Activated CD4-positive, alpha-beta T cell treated with anti-CD3 and anti-CD28 coated beads, Interleukin-2, amount 50 U/mL, for 24 hours (primary cell): ENCODE measurements at places on chromosomes 16 and 17.

- DNase-seq: no peak
These were observed 73.8 kb downstream of the XYLT1 start for GRCh38 chr16:17396762-17397498.

GRCh38 chr17:31321966-31322365 is 544 bp upstream of the EVI2A start:
- DNase-seq: no peak

DNA sequence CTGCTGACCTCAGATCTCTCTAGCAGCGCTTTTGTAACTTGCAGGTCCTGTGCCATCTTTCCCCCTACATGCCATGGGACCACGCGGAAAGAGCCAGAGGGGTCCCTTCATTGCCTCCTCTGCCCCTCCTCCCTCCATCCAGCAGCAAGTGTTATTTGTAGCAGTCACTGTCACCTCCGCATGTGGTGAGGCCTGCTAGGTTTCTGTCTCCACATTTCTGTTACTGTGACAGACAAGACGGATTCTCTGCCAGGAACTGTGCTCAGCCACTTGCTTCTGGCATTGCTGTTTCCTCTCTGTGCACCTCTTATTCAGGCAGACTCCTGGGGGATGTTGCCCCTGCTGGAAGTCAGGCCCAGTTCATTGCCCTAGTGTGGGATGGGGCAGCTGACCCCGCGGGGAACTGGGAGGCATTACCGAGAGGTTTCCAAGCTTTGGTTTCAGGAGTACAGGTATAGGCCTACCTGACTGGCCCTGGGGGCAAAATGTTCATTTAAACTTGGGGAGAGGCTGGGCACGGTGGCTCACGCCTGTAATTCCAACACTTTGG is 61.2 kb downstream of the RAB11FIP4 start:
- no peak for DNase-seq

DNA sequence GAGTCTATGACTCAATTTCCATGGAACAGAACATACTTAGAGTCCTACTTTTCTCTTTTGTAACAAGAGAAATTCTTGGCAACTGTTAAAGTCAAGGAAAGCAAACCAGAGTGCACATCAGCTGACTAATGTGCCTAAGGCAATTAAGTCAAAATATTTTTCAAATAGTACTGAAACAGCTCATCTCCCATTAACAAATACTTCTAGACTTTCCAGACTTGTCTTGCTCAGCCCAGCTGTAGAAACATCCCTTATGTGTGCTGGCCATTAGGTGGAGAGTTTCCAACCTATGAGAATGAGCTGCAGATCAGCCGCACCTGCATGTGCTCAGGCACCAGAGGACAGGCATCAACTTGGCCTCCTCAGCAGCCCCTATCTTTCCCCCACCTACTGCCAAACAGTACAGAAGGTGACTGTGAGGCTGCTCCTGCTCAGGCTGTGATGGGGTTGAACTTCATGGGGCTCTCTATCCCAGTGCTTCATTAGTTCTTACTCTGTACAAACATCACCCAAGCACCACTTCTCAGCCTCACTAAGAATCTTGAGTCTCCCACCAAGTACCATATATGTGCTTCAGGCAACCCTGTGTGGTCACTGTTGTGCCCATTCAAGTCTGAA is 32.2 kb downstream of the TEX2 start:
- DNase-seq: no peak

DNA sequence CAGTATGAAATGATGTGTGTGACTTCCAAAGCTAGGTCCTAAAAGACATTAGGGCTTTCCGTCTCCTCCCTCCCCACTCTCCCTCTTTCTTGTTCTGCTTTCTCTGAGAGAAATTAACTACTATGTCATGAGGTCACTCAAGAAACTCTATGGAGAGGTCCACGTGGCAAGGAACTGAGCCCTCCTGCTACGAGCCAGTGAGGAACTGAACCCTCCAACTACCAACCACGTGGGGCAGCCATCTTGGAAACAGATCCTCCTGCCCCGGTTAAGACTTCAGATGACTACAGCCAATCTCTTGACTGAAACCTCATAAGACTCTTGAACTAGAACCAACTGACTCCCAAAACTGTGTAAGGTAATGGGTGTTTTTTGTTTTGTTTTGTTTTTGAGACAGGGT is 4.2 kb upstream of the ALOX15 start:
- DNase-seq: no peak

DNA sequence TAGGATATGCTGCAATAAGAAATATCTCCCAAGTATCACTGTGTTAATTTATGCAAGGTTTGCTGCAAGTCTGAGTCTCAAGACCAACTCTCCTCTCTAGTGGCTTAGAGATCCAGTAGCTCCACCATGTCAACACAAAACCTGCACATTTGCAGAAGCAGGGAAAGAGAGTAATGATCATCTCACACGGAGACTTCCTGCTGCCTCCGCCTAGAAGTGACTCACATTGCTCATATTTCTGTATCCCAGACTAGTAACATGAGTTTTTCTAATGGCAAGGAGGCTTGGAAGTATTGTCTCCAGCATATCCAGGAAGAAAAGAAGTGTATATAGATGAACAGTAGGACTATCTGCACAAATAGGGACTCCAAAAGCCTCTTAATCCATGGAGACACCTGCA is 15.0 kb upstream of the IRX6 start:
- DNase-seq: no peak

DNA sequence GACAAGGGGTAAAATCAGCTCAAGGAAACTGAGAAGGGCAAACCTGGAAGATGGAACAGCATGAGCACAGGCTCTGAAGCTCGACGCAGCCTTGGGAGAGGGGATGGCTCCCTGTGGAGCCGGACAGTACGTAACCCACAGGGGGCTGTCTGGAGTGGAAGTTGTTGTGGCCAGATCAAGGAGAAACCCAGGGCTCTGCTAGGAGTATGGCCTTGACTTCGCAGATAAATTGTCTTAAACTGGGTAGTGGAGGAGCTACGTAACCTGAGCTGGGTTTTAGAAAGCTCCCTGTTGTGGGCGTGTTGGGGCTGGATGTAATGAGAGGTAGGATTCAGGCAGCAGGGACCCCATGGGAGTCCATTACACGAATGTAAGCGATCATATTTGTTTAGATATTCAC is 25.5 kb upstream of the AXIN2 start:
- DNase-seq: no peak

DNA sequence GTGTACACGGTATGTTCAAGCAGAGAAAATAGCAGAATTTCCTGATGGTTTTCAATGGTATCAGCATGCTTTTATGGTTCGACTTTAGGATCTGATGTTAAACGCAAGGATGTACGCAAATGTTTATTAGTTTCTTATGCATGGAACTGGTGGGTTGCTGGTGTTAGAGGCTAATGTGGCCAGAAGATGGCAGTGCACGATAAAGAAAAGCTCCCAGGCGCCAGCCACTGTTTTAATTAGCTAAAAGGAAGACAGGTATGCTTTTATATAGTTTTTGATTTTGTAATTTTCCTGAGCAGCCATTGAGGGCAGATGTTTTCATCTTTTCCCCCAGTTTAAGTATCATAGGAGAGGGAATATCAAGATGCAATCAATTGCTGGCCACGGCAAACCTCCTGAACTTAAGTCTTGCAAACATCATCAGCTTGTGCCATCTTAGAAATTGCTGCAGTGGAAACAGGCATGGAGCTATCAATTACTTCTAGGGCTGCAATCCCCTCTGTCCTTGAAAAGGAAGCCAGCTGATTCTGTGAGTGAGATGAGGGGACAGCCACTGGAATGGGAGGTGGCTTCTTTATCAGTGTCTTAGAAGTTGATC is 648.5 kb upstream of the RBFOX1 start:
- no peak for DNase-seq

DNA sequence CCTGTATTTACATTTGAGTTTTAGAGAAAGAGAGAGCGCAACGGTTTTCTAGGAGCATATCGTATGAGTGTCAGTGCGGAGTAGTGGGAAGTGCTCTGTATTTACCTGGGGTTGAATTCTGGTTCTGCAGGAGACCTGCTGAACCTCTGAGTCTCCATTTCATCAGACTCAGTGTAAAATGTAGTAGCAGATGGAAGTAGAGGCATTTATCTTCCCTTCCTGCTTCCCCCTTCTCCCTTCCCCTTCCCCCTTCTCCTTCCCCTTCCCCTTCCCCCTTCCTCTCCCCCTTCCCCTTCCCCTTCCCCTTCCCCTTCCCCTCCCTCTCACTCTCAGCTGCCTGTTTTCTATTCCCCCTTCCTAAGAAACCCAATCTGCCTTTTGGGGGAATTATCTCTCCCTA is 426.9 kb downstream of the NPIPA7 start:
- DNase-seq: no peak
